ENCODE measurements at places on chromosomes 1 and 21.

DNA sequence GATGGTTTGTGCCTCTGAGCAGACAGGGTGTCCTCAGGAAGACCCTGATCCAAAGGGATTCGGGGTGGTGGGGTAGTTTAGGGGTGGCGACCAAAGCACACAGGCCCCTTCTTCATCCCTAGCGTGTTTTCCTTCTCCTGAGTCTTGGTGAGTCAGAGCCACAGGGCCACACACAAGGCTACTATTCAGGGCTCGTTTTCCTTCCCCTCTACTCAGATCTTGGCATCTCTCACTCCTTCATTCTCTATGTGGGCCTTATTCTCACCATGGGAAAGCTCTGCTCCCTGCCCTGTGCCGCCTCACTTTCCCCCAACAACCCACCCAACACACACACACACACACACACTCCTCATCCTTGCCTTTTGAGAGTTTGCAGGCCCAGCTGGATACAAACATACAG, 43.6 kb upstream of the WNT2B start:
- DNase-seq, result no peak

- no peak for DNase-seq
These were observed 22.5 kb upstream of the RC3H1 start for GRCh38 chr1:174044418-174045222.

DNA sequence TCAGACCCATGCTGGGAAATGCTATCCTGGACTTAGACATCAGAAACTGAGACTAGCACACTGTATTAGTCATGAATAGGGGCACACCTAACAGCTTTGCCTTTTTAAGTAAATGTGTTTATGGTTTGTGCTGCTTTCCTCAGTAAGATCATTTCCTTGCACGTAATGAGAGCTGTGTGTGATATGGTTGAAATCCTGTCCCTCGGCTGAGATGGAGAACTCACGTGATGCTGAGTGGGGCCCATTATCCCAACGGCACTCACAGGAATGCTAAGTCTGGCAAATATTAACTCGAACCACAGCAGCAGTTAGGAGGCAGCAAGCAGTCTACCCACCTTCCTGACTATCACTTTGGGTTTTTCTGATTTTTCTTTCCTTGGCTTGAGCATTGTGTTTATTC, 38.2 kb downstream of the BCL9 start:
- DNase-seq, result no peak

GRCh38 chr1:243851257-243851756, 1.3 kb upstream of the AKT3 start:
- DNase-seq, result no peak

DNA sequence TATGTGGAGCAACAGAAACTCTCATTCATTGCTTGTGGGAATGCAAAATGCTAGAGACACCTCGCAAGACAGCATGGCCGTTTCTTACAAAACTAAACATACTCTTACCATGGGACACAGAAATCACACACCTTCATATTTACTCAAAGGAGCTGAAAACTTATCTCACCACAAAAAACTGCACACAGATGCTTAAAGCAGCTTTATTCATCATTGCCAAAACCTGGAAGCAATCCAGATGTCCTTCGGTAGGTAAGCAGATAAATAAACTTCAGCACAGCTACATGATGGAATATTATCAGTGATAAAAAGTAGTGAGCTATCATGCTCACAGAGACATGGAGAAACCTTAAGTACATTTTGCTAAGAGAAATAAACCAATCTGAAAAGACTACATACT, 124.3 kb downstream of the RERE start:
- DNase-seq, result no peak

- no peak for DNase-seq
These were observed 27.1 kb upstream of the HAO2 start for GRCh38 chr1:119341372-119341947.

DNA sequence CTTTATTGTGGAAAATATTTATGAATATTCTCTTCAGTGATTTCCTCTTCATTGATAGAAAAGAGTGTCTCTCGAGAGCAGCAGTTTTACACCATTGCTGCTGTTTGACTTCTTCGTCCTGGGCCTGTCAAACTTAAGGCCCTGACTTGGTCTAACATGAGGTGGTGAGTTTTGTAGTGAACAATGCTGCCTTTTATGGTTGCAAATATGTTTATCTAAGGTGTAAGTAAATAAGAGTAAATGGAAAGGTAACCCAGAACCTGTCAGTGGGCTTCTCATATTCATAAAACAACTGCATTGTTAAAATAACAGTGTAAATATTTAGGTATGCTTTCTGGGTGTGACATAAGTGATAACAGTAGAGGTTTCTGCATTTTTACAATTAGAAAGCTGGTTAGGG, 62.8 kb upstream of the SCCPDH start:
- no peak for DNase-seq

GRCh38 chr21:42156690-42157605, 62.0 kb upstream of the ABCG1 start:
- peak; percentile 74 for DNase-seq

DNA sequence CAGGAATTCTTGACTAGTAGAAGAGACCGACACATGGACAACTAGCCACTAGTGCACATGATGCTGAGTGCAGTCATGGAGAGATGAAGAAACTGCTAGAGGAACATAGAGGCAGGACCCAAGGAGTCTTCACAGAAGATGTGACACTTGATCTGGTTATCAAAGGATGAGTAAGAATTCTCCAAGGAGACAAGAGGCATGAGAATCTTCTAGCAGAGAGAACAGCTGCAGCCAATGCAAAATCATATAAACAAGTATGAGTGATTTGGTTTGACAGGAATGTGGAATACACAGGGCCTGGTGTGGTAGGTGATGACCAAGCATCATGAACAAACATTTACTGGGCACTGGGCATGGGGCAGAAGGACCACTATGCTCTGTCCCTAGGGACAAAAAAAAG, 140.9 kb upstream of the CTTNBP2NL start:
- DNase-seq, result no peak
